Fibroblast of skin of abdomen (primary cell): ENCODE measurements at places on chromosomes 16 and 17.

- DNase-seq = no peak
Observed at GRCh38 chr16:64469906-64470702, 651.8 kb downstream of the CDH11 start.

DNA sequence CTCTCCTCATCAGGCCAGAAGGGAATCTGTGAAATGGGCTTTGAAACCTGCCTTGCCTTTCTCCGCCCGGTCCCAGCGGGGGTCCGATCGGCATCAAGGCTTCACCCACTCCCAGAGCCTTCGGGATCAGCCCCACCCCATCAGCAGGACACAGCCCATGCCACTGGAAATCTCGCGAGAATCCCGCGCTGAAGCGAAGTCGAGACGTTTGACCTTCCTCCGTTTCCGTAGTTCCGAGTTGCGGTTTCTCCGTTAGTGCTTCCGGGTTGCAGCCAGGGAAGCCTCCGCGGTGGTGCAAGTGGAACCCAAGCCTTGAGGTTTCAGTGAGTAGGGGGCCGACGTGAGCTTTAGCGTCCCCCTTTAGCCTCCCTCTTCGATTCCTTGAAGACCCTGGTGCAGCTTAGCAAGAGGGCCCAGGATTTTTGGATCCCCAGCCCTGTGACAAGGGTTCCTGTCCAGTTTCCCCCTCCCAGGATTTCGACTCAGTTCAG is at the start of gene COASY:
Gene COASY, plus strand, starts transcription at position 252 of the 491 bp plus-strand sequence. CDS start 475 bp downstream, outside the sequence.
- peak; percentile 98 for DNase-seq

GRCh38 chr16:75244844-75245758 is 6.3 kb downstream of the BCAR1 start:
- DNase-seq = peak; percentile 97

- no peak for DNase-seq
Observed at GRCh38 chr16:9665851-9666271, 516.4 kb downstream of the GRIN2A start.

GRCh38 chr17:10111907-10112452 is 86.4 kb downstream of the GAS7 start:
- DNase-seq = no peak

GRCh38 chr16:89489898-89490438 is 393 bp downstream of the ANKRD11 start:
- no peak for DNase-seq

DNA sequence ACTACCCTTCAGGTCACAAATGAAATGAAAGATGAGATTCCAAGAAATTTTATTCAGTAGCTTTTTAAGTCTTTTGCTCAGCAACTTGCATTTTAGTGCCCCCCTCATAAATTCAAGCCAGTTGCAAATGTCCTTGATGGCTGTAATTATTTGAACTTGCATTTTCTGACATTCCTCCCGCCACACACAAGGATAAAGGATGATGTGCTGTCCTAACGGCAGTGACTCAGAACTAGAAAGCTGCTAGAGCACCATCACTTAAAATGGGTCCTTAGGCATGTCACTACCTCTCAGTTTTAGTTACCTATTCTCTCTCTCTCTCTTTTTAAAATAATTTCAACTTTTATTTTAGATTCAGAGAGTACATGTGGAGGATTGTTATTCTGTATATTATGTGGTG is 306.7 kb downstream of the CNTNAP4 start:
- DNase-seq = no peak

DNA sequence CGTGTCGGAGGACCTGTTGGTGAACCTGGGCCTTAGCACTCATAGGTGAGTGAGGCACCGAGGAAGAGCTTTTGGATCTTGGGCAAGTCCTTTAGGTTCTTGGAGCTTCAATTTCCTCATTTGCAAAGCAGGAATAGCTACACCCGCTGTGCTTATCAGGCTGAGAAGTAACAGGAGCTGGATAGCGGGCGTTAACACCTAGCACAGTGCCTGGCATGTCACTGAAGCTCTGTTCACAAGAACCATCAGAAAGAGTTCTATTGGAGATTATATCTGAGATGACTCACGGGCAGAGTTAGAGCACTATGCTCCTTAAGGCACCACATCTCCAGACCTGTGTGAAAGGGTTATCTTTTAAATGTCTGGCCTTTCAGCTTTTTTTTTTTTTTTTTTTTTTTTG is 12.8 kb downstream of the MEOX1 start:
- no peak for DNase-seq

GRCh38 chr17:45756266-45756991 is 27.7 kb upstream of the CRHR1 start:
- DNase-seq = no peak

DNA sequence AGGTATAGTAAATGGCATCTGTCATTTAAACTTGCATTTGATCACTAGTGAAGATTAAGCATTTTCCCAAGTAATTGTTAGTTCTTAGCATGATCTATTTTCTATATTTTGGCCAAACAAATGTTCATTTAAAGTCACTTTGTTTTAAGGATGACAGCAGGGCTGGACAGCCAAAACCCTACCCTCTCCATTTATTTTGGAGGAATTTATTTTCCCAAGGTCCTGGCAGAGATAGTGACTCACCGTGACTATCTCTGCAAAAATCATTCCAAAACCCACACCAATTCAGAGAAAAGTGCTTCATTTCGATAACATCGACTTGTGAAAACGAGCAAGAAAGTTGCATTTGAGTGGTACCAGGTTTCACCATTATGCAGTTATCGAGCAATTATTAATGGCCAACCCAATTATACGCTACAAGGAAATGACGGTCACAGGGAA is 665 bp upstream of the AKAP1 start:
- DNase-seq = no peak

DNA sequence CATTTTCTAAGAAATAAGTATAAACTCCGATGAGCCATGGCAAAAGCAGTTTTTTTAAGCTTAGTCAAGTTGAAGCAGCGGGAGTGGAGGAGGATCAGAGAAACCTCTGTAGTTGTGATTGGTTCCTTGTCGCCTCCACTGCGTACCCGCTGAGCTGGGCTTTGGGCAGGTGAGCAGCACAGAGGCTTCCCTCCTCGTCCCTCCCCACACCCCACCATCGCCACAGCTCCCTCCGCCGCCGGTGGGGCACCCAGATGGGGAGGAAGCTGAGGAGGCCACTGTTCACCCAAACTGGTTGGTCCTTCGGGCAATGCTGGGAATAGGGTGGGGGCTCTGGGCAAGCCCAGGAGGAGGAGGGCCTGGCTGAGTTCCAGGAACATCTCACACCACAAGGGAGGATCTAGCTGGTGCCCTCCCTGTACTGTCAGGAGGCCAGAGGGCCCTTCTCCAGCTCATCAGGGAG is 5.2 kb upstream of the MRPL38 start:
- no peak for DNase-seq

- peak; percentile 46 for DNase-seq
Observed at GRCh38 chr16:85460252-85461021, 152.7 kb upstream of the GSE1 start.

DNA sequence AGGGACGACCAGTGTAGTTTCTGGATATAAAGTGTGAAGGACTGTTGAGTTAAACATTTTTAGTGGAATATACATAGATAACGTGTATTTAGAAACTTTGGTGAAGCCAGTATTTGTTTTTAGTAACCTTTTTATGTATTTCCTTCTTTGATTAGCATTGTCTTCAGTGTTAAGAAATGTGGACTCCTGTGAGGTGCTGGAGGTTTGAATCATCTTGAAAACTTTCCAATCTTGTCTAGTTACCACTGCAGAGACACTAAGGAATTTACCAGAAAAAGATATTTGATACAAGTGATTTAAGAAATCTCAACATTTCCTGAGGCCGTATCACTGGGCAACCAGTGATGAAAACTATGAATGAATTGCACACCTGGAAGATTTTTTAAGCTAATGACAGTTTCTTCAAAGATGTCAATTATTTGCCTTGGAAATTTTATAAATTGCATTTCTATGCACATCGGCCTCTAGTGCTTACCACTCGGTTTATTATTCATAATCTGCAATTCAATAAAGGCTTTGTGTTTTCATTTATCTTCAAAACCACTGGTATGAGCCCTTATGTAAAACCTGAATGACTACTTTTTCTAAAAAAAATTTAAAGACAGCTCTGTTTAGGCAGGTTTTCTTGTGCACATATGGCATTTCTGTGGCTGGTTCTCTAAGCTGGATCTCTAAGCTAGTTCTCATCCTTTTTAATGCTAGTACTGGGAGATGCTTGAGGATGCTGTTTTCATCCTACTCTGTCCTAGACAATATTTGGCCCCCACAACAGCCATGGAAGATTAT is 31.4 kb upstream of the ADCY7 start:
- peak; percentile 69 for DNase-seq

DNA sequence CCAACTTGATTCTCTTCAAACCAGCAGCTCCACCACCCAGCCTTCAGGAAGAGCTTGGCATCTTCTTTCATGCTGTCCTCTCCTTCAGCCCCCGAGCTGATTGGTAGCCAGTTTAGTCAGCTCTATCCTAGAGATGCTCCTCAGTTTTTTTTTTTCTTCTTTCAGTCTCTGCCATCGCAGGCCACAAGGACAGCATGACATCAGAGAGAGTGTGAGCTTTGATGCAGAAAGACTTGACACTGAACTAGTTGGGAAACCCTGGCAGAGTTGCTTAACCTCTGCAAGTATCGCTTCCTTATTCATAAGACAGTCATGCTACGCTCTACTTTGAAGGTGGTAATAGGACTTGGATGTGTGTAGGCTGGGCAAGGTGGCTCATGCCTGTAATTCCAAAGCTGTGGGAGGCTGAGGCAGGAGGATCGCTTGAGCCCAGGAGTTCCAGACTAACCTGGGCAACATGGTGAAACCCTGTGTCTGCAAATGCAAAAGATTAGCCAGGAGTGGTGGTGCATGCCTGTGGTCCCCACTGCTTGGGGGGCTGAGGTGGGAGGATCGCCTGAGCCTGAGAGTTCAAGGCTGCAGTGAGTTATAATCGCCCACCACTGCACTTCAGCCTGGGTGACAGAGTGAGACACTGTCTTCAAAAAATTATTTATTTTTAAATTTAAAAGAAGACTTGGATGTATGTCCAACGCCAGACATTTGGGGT is 2.6 kb downstream of the CD300LB start:
- no peak for DNase-seq

GRCh38 chr17:16880843-16881230 is 91.1 kb downstream of the TNFRSF13B start:
- no peak for DNase-seq

DNA sequence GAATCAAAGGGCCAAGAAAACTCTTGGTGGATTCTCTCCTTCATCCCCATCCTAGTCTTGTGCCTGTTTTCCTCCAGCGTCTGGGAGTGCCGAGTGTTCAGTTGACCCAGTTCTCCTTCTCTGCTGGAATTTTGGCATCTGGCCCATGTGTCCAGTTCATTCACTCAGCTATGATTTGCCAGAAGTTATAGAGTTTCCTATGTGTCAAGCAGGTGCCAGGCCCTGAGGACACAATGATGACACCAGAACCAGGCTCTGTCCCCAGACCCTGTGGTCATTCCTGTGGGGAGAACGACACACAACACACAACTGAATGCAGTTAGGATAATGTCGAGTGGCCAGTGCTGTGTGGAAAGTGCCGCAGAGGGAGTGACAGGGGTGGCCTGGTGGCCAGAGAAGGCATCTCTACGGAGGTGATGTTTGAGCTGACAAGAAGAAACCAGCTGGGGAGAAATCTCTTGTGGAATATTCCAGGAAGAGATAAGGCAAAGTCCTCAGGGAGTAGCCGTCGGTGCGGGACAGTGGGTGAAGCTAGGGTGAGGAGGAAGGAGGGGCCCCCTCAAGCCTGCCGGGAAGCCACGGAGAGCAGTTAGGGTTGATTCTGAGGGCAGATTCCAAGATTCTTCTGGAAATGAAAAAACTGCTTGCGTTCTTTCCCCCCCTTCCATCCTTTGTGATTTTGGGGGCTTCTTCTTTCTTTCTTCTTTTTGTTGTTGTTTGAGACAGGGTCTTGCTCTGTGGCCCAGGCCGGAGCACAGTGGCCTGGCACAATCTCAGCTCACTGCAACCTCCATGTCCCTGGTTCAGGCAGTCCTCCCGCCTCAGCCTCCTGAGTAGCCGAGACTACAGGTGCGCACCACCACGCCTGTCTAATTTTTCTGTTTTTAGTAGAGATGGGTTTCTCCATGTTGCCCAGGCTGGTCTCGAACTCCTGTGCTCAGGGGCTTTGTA is 35.8 kb upstream of the IL34 start:
- no peak for DNase-seq

- DNase-seq = peak; percentile 14
Observed at GRCh38 chr16:53689636-53690035, 14.0 kb downstream of the RPGRIP1L start.

DNA sequence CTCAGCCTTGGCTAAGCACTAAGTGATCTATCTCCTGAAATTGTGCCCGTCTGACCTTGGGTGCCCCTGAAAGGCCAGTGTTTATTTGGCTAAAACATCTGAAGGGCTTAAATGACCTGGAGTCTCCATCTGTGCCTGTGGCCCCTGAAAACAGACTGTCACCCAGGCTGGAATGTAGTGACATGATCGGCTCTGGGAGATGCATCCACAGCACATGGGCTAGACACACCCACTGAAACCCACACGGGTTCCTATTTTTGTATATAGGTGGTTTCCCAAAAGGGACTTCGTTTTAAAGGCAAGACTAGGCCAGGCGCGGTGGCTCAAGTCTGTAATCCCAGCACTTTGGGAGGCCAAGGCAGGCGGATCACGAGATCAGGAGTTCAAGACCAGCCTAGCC is 13.5 kb downstream of the CEP295NL start:
- DNase-seq = no peak

- DNase-seq = no peak
Observed at GRCh38 chr17:69815406-69815805, 259.6 kb upstream of the KCNJ16 start.

DNA sequence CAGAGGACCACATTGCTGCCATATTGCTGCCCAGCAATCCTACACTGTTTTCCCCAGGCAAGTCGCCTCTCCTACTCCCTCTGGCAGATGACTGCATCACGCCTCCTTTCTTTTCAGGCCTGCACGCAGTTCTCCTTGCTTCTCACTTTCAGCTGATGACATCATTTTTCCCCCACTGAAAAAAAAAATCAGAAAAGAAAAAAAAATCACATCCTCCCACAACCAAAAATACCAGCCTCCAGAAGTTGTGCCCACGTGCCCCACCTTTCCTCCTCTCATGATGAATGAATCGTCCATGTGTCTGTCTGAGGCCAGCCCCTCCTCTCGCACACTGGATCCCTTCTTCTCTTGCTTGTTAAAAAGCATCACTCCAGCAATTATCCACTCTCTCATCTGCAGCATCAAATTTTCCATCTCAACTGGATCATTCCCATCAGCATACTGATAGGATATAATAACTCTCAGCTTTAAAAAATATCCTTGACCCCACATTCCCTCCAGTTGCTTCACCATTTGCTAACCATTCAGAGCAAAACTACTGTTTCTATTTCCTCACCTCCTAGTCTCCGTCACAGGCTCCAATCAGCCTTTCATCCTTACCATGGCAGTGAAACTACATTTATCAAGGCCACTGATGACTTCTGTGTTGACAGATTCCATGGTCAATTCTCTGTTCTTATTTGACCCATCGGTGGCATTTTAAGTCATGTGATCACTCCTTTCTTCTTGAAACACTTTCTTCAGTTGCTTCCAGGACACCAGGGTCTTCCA is 30.1 kb upstream of the DYNLL2 start:
- no peak for DNase-seq

DNA sequence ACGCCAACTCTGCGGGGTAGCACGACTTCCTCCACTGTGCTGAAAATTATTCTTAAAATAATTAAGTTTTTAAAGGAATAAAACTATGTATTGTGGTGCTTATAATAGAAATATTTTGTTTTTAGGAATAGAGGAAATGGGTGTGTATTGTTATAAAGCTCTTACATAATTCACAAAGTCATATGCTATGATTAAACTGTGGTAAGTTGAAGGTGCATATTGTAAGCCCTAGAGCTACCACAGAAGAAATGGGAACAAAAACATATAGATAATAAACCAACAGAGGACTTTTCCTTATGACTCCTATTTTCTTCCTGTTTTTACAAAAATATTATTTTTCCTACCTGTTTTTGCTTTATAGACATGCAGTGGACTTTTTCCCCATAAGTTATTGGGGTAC is 4.3 kb upstream of the SLFN11 start:
- no peak for DNase-seq
